ENCODE measurements at places on chromosomes 3 and 15.

DNA sequence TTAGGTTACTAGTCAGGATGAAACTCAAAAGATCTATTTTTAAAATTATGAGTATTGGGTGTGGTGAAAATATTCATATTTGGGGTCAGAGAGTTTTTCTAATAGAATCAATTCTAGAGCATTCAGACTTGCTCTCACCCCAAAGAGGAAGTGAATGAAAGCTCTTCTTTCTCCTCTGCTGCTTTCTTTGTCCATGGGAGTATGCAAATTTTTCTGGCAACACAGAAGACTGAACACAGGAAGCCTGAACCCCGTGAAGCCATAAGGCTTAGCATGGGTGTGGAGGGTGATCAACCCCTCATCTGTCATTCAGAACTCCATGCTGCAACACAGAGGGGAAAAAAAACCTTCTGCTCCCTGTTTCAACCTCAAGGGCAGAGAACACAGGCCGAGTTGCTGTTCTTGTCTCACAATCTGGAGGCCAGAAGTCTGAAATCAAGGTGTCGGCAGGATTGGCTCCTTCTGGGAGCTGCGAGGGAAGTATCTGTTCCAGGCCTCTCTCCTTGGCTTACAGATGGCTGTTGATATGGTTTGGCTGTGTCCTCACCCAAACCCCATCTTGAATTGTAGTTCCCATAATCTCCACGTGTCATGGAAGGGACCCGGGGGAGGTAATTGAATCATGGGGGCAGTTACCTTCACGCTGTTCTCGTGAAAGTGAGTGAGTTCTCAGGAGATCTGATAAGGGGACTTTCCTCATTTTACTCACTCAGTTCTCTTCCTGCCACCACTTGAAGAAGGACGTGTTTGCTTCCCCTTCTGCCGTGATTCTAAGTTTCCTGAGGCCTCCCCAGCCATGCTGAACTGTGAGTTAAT is 33.7 kb upstream of the CD47 start:
- DNase-seq: no peak

GRCh38 chr3:113498221-113499005 is 16.5 kb downstream of the SPICE1 start:
- no peak for DNase-seq

GRCh38 chr3:145286937-145287336 is 874.0 kb downstream of the PLOD2 start:
- DNase-seq: no peak

DNA sequence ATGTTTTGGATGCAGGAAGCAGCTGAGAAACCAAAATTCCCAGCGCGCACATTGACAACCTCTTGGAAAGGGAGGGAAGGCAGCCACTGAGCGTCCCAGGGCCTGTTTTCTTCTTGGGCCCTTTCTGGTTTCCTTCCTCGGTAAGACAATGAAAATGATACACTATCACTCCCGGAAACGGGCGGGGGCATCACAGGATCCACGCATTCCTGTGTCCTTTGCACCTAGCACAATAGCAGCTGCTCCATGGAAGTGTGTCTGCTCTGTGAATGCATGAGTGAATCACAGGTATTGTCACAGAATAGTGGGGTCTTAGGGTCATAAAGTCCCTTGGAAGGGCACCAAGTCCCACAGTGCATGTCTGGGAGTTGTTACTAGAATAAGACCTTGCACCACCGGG is 6.3 kb upstream of the ITPKA start:
- no peak for DNase-seq
